ENCODE measurements at places on chromosomes 7 and 10. TPM values are rescaled to one million over a fixed set of nuclear protein-coding genes. Genes with fewer than 3 reads are reported as not detected.

- no peak for DNase-seq
Measured at GRCh38 chr10:93083743-93084539, 10.2 kb downstream of the CYP26A1 start.

Gene RAB19
- not detected for total RNA-seq

Gene UFSP1
- 6.7 TPM for total RNA-seq

DNA sequence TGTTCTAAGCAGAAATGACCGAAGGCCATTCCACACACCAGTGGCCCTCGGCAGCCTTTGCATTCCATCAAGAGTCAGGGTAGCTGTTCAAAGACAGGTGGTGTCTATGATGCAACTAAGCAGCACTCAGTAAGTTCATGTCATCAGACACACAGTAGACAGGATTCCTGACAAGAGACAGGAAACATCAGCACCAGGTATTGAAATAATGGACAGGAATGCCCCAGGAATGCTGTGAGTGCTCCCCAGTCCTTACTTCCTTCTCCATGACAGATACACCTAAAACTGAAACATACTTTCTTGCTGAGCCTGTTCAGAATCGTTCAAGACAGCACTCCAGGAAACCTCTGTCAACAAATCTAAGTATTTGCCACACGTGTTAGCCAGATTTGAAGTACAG, 204.4 kb downstream of the TPST1 start:
- no peak for DNase-seq

DNA sequence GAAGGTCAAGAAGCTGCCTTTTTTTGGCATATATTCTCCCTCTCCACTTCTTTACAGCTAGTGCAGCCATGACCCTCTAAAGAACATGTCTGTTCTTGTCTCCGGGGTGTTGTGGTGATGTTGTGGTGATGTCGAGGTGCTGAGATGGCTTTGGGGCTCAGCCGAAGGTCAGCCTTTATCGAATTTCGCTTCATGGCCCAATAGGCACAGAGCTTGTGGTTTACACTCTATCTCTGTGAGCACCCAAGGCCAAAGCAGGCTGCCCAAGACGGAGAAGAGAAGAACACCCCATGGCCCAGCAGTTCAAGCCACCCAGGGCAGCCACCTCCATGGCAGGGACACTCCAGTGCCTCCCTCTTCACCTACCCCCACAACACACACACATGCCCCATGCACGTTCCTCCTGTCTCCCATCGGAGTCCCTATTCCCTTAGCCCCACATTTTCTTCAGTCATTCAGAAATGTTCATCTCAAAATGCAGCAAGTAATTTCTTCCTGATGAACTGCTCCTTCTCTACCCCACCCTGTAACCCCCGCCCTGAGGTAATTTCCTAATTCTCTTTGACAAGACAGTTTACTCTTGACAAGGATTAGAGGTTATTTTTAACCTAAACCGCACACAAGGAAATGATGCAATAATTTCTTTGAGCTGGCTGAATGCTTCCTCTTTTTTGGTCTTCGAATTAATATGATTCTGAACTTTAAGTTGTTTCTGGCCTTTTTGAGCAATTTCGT, 18.6 kb upstream of the ADRB1 start:
- DNase-seq, result peak; percentile 29

Gene FAM20C
- total RNA-seq, result 64.1 TPM

DNA sequence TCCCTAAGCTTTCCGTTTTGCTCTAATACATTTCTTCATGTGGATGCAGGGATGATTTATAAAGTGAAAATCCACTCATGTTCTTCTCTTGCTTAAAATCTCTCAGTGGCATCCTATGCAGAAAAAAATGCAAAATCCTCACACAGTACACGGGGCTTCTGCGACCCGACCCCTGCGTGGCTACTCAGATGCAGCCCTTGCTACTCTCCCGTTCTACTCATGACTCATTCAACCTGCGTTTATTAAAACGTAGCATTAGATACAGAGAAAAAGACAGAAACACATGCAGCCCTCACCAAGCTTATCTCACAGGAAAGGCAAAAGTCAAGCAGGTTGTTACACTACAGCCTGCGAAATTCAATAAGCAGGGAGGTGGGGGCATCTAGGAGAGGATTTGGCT, 284.4 kb upstream of the PFKP start:
- DNase-seq, result no peak

Gene HECW1
- 4.8 TPM for total RNA-seq

DNA sequence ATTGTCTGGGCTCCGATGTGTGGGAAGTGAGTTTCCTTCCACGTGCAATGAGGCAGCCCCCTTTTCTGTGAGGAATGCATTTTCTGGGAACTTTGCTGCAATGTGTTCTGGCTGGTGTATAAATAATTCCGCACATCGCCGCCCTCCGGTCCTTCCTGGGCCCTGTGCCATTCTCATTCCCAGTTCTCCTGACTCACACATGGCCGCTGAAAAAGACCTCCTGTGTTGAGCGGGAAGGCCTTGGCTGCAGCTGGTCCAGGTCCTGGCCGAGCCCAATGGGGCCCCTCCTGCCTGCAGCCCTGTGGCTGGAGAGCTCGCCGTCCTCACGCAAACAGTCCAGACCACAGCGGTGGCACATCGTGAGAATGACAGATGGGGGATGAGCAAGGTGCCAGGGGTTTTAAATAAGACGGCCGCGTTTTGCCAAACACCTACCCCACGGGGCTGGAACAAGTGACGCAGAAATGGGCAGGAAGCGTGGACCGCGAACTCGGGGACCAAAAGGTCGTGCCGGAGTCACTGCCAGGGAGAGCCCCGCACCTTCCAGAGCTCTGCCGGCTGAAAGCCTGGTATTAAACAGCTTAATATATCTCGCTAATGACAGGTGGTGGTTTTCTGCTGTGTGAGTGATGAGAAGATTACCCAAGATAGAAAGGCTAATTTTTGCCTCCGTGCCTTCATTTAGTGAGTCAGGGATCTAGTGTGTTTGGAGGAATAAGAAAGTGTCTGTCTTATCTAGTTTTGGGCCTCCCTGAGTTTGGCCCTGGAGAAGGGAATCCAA, 37.0 kb downstream of the FAM20C start:
- peak; percentile 97 for DNase-seq

GRCh38 chr7:48048113-48048512, 12.8 kb downstream of the C7orf57 start:
- DNase-seq, result no peak

Gene ABCB1
- not detected for total RNA-seq

DNA sequence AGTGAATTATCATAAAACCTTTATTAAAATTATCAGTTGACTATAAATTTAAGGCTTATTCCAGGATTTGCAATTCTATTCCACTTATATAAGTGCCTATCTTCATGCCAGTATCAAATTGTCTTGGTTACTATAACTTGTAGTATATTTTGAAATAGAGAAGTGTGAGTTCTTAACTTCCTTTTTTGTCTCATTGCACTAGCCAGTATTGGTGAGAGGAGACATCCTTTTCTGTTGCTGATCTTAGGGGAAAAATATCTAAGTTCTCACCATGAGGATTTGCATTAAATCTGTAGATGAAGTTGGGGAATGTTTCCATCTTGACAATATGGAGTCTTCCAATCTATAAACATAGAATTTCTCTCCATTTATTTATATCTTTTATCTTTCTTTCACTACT, 104.2 kb upstream of the MKI67 start:
- DNase-seq, result no peak

DNA sequence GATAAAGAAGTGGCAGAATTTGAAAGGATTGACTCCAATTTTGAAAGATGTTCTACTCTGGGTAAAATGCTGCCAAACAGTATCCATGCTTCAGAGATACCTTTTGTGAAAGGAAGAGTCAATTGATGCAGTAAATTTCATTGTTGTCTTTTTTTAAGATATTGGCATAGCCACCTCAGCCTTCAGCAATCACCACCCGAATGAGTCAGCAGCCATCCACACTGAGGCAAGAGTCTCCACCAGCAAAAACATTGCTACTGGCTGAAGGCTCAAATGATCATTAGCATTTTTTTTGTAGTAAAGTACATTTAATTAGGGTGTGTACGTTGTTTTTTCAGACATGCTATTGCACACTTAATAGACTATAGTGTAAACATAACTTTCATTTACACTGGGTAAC, 31.7 kb upstream of the CYP26C1 start:
- DNase-seq, result peak; percentile 84

DNA sequence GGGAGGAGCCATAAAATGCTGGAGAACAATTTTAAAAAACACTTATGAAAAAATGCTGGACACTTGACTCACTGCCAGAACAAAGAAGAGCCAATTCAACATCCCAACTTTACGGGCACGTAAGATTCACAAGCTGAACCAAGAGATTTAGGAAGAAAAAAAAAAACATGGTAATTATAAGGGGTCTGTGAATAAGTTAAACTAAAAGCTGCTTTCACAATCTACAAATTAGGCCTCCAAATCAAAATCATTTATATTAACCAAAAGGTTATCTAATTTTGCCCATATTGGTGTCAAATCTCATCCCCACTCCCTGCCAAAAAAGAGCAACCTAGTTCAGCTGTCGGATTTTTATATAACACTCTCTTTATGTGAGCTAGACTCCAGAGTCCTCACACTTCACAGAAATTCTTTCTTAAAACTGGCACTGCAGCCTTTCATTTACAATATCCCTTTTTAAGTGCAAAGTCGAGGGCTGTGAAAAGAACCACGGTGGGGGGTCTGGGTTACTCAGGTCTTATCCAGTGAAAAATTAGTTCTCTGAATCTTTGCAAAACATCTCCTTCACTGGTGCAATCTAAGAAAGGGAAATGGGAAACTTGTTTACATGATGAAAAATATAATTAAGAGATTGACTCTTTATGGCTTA, 30.4 kb upstream of the DGKI start:
- DNase-seq, result no peak

Gene POLR2J2
- total RNA-seq, result 0.43 TPM

DNA sequence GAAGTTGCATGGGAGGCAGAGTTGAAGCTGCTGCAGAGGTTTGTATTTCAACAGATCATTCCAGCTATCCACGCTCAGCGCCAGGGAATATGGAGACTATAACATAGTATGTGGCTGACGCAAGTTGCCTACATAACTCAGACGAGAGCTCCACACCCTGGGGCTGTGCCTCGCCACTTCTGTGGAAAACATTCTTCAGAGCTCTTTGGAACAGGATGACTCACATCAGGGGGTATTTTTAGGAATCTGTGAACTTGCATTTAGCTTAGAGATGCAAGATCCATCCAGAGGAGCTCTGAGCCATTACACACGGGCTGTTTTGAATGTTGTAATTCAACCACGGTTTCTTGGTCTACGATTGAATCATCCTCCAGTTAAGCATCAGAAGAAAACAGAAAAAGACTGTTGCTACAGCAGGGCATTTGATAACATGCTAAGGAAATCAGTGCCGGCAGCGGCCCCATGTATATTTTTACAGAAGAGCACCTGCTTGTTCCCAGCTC, 481.5 kb upstream of the AKR1E2 start:
- DNase-seq, result peak; percentile 100

- no peak for DNase-seq
Measured at GRCh38 chr10:81534991-81535390, 340.0 kb upstream of the NRG3 start.

Gene SLC26A3
- not detected for total RNA-seq

DNA sequence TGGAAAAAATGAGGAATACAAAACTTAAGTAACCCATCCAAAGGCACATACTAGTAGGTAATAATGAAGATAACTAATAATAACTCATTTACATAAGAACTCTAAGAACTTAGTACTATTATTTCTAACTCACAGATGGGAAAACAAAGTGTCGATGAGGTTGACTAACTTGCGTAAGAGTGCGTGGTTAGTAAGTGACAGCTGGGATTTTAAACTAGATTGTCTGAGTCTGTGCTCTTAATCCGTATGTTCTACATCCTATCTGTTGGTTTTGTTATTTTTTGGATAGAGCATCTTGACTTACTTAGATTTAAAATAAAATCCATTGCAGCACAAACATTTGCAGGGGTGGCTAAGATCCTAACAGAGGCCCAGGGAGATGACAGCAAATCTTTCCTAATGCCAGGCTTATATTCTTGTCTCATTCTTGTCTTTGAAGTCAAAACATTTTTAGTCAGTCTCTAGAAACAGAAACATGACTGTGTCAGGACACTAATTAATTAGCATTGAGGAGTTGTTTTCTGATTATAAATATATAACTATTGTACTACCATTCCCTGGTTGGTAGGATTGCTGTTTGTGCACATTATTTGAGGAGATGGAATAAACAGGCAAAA, 11.7 kb downstream of the RPA3 start:
- no peak for DNase-seq

DNA sequence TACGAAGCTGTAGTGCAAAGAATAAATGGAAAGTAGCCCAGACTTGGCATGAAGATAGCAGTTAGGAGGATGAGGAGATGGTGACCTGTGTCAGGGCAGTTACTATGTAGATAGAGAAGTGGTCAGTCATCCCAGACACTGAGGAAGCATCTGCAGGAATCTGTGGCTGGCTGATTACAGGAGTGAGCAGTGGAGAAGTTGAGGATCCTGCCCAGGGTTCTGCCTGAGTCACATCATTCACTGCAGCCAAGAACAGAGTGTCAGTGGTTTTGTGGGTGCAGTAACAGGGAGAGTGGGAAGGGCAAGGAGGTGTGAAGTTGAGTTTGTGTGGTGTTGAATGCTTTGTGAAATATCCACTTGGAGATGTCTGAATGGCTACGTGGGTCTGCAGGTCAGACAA, 676.4 kb upstream of the NRP1 start:
- peak; percentile 83 for DNase-seq

Gene TLL2
- total RNA-seq, result 0.43 TPM

GRCh38 chr10:71765906-71766716, 7.2 kb downstream of the VSIR start:
- no peak for DNase-seq

- no peak for DNase-seq
Measured at GRCh38 chr7:83366629-83367028, 203.9 kb upstream of the PCLO start.

DNA sequence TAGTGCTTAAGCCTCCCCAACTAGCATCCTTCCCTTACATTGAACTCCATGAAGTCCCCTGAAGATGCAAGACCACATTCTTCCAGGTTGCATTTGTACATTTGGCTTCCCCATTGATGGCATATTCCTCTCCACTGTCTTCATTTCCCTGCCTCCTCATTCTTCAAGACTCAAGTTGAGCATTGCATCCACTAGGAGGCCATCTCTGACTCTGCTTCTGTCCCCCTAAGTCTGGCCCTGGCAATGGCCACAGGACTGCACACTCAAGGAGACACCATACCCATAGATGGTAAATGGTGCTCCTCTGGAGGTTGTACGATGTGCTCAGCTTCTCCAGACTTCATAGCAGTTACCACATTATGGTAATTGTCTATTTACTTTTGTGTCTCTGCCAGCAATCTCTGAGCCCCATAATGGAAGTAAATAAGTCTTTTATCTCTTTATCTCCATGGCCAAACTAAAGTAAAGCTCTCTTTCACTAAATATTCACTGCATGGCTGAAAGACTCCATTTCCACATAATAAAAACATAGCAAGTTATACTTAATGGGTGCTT, 112.6 kb downstream of the PTPRZ1 start:
- DNase-seq, result no peak

- no peak for DNase-seq
Measured at GRCh38 chr7:33733870-33734650, 171.3 kb upstream of the BMPER start.

Gene FAM185A
- 2.9 TPM for total RNA-seq
